Fibroblast of skin of left quadriceps (primary cell): ENCODE measurements at places on chromosomes 2 and 18.

GRCh38 chr18:36628435-36629137 is 200.2 kb downstream of the TPGS2 start:
- peak; percentile 38 for DNase-seq

GRCh38 chr18:67301592-67301991 is 214.9 kb downstream of the DSEL start:
- no peak for DNase-seq

DNA sequence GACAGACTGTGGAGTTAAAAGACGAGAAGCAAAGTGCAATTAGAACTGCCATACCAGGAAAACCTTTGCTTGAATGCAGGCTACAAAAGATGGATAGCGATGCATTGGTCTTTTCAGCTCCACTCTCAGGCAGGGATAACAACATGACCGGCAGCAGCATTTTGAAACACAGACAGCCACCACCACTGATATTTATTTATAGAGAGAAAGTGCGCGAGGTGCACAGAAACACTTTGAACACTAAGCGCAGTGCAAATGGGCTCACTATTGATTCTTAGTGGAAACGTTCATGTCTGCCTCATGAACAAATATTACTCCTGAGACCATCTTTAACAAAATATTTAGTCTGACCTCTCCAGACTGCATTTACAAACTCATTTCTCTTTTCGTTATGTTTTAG is 32.9 kb downstream of the CAVIN2 start:
- DNase-seq = no peak

- DNase-seq = no peak
Measured at GRCh38 chr2:121043827-121044222, 241.2 kb downstream of the TFCP2L1 start.

- DNase-seq = no peak
Measured at GRCh38 chr2:23745726-23746105, 181.2 kb downstream of the ATAD2B start.

- DNase-seq = no peak
Measured at GRCh38 chr2:176126929-176127773, 2.4 kb upstream of the HOXD8 start.

DNA sequence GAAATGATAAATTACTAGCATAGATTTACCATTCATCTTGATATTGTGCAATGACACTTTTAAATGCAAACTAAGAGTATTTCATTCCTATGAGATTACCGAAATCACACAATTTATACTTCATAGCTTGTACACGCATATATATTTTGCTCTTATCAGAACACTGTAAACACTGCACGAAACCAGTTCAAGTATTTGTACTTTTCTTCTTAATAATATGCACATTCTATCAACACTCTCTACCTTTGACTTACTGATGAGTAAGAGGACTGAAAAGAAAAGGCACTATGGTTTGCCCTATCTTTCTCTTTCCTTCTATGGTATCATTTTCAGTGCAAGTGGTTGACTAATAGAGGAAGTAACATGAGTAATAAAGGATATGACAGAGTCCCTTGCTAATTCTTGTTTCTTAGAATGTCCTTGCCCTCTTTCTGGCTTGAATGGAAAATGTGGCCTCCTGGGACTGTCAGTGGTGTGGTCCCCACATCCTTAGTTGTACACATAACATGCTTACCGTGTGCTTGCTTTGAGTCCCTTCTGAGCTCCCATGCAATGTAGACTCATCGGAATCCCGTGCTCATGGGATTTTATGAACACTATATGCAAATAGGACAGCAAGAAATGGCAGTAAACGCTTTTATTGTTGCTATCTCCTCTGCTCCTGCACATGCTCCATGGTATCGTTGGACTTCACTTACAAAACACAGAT is 363.5 kb upstream of the TNP1 start:
- DNase-seq = peak; percentile 88

GRCh38 chr2:8849327-8849726 is 11.9 kb upstream of the KIDINS220 start:
- peak; percentile 27 for DNase-seq

GRCh38 chr2:161676902-161677496 is 52.8 kb downstream of the SLC4A10 start:
- no peak for DNase-seq

- peak; percentile 40 for DNase-seq
Measured at GRCh38 chr2:121860033-121860757, 104.7 kb downstream of the TSN start.

DNA sequence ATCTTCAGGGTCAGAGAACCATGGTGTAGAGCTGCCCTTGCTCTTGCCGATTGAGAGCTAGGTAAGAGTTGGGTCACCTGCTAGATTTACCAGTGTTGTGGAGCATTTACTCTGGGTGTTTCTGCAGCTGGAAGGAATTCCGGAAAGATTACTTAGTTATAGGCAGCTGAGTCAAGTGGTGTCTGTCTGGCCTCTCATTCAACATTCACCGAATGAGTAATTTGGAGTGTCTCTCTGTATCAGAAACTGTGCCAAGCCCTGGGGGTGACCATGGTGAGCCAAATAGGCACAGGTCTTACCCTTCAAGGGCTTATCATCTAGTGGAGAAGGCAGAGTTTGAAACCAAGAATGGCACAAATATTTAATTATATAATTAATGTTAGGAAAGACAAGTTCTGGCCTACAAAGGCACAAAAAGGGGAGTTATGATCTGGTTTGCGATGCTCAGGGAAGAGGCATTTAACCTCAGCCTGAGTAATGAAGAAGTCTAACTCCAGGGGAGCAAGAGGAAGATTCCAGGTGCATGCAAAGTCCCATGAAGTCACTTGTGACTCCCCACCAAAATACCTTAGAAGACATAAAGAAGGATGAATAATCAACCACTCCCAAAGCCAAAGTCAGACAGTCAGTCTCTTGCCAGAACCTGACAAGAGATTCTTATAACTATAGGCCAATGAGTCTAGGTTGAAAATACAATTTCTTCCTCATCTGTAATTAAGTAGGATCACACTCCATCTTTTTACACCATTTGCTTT is 12.5 kb downstream of the SETBP1 start:
- no peak for DNase-seq

GRCh38 chr2:3149441-3150217 is 228.0 kb downstream of the EIPR1 start:
- DNase-seq = no peak

DNA sequence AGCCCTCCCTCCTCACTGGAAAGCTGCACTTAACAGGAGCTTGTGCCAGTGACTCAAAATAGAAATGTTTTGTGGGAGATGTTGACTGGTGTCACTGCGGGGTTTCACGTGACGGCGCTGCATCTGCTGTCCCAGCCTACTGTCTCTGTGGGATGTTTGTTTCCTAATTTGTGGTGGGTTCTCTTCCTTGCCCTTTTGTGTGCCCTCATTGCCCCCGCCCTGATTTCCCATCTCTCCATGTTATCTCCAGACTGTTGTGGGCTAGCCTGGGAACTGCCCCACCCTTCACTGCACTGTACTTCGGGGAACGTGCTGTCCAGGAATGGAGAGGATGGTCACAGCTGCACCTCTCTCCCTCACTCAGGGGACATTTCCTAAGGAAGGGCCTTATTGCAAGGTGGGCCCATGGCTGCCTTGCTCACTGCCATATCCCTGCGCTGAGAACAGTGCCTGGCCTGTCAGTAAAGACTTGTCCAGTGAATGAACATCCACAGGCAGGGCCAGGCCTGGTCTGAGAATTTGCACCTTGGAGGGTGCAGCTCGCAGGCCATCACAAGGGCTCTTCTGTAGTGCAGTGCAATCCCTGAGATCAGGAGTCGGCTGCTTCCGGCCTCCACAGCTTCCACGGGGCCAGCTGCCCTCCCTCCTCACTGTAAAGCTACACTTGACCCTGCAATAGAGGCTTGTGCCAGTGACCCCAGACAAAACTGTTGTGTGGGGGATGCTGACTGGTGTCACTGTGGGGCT is 18.1 kb downstream of the ZAP70 start:
- DNase-seq = no peak

DNA sequence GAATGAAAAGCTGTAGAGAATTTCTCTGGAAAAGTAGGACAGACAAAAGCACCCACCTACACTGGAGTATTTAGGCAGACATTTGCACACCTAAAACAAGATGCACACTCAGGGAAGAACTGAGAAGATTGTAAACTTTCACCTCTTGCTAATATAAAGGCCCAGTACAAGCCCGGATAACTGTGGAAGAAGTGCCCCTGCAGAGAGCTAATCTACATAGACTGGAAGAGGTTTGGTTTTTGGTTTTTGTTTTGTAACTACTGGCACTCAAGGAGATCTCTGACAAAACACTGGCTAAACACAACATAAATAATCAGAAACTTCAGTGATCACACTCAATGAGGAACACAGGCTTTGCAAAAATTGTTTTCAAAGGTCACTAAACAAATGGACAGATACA is 782.2 kb upstream of the SLC8A1 start:
- DNase-seq = no peak

- no peak for DNase-seq
Measured at GRCh38 chr18:887716-888115, 17.0 kb upstream of the ADCYAP1 start.

- no peak for DNase-seq
Measured at GRCh38 chr18:10564975-10565773, 39.3 kb downstream of the NAPG start.

- DNase-seq = no peak
Measured at GRCh38 chr2:234025466-234025865, 25.0 kb upstream of the SPP2 start.

DNA sequence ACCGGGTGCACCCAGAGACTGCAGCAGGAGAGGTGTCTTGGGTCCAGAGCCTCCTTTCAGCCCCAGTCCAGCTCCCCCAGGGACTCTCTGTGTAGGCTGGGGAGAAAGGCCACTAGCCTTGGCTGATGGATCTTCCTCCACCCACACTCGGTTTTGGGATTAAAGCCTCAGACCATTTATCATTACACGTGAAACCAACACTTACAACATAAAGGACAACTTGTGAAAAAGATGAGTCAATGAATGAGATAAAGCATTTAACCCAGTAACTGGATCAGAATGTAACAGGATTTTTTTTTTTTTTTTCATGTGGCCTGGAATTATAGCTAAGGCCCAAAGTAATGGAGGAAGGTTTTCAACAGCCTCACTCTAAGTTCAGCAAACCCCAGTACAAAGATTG is 32.1 kb downstream of the NAT8 start:
- DNase-seq = no peak

DNA sequence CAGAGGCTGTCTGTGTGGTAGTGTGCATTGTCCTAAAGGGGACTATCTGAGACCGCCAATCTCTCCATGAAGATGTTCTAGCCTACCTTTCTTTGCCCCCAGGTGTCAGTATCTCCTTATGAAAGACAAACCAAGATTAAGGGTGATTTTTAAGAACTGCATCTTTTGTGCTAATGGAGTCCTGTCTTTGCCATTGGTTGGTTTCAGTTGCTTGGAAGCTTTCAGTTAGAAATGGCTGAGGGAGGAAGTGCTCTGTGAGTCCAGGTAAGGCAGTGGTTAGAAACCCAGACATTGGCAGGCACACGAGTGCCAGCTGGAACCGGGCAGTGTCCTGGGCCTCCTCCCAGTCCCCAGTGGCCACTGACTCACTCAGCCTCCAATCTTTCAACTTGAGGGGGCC is 111.3 kb downstream of the DOCK10 start:
- DNase-seq = no peak

GRCh38 chr2:31983762-31984467 is 26.9 kb downstream of the MEMO1 start:
- peak; percentile 4 for DNase-seq

DNA sequence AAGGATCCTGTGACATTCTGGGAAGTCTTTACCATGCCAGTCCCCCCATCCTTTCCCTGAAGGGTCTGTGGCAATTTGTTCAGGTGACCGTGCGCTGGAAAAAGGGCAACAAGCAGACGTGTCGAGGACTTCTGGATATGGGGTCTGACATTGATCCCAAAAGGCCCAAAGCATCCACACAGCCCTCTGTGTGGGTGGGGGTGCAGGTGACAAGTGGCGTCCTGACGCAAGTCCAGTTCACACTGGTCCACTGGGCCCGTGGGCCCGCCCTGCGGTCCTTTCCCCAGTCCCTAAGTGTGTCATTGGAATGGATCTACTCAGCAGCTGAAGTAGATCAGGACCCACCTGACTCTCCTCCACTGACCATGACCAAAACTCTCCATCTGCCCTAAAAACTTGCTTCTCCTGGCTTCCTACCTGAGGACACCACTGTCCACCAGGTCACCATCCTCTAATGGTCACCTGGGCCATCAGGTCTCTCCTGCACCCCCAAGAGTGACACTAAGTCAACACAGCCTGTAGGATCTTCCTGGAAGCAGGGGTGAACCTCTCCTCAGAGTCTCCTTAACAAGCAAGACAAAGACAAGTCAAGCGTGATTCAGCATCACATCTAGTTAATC is 85.6 kb upstream of the SLC66A3 start:
- no peak for DNase-seq

GRCh38 chr18:63774511-63774910 is 707 bp upstream of the SERPINB7 start:
- DNase-seq = no peak

GRCh38 chr2:190578158-190579057 is 43.9 kb upstream of the NEMP2 start:
- no peak for DNase-seq

GRCh38 chr2:172241222-172241621 is 138.5 kb upstream of the DLX2 start:
- DNase-seq = no peak

GRCh38 chr2:726169-726568 is 49.0 kb upstream of the TMEM18 start:
- no peak for DNase-seq

GRCh38 chr2:24179683-24180082 is 4.8 kb downstream of the FAM228A start:
- DNase-seq = no peak

DNA sequence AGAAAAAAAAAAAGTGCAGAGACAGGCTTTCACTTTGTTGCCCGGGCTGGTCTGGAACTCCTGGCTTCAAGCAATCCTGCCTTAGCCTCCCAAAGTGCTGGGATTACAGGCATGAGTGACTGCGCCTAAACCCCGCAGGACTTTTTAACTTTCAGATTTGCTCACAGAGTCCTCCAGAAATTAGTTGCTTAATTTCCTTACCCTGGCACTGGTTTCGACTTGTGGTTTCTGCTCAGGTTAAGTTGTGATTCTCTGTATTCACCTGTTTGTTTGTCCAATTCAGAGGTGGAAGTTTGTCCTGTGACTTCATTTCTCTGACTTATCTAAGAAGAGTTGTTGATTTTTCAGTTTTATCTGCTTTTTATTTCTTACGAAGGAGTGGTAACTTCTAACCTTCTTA is 238.1 kb downstream of the TMEM182 start:
- no peak for DNase-seq

GRCh38 chr2:38037325-38037724 is 38.6 kb downstream of the CYP1B1 start:
- peak; percentile 28 for DNase-seq

- no peak for DNase-seq
Measured at GRCh38 chr2:147177071-147177857, 667.6 kb upstream of the ACVR2A start.

GRCh38 chr18:12014521-12015415 is 33.5 kb downstream of the IMPA2 start:
- no peak for DNase-seq

- DNase-seq = no peak
Measured at GRCh38 chr2:54638103-54638502, 85.4 kb upstream of the EML6 start.
